H1 (cell line): ENCODE measurements at places on chromosomes 2 and 18.

DNA sequence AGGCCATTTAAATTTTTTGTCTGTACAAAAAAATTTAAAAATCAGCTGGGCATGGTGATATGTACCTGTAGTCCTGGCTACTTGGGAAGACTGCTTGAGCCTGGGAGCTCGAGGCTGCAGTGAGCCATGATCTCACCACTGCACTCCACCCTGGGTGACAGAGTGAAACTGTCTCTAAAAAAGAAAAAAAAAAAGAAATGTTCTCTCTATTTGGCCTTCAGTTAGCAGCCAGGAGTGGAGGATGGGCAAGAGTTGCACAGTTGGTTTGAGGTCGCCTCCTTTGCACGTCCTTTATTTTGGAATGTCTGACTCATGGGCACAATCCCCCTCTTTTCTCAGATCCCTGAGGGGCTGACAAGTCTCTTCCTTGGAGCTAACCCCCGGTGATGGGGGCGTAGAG lies 26.3 kb downstream of the ITM2C start:
- DNase-seq, result no peak

DNA sequence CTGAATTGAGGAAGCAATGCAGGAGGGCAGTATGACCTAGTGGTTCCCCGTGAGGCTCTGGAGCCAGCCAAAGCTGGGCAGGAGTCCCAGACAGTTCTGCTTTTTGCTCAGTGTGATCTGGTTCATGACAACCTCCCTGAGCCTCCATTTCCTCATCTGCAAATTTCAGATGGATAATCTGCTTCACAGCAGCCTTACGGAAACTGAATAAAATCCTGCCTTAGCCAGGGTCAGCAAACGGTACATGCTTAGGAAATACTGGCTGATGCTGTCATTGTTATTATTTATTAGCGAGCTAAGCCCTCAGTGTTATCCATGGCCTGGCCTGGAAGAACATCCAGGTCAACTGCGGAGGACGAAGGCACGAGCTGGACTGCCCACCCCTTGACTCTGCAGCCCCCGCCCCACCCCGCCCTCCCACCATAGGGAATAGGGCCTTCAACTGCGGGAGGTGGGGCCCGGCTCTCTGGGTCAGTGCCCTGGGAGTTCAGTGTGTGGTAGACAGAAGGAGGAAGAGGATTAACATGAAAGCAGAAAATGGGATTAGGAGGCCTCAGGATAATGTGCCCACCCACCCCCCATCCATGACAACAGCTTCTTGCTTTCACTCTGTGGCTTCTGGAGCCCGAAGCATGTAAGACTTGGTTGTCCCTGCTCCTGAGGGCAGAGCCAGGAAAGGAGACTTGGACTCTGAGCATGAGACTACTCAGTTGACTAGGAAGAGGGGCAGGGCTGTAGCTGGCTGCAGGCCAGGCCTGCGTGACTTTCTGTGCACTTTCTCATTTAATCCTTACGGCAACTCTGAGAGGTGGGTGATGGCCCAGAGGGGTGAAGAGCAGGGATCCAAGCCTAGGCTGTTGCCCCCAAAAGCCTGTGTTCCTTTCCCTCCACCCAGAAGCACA lies 13.1 kb downstream of the PKDCC start:
- no peak for DNase-seq

DNA sequence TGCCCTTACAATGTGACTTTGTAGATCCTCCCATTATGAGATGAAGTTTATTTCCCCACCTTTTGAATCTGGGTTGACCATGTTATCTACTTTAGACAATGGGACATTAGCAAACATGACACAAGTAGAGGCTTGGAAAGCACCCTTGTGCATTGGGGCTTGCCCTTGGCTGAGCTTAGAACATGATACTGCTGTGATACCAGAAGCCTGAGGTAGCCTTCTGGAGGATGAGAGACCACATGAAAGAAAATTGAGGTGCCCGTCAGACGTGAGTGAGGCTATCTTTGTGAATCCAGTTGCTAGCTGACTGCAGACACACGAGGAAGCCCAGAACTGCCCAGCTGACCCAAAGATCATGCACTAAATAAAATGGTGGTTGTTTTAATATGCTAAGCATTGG lies 341.2 kb downstream of the CYP26B1 start:
- DNase-seq, result no peak

GRCh38 chr2:142874293-142874814 lies 3.1 kb upstream of the KYNU start:
- DNase-seq, result no peak

DNA sequence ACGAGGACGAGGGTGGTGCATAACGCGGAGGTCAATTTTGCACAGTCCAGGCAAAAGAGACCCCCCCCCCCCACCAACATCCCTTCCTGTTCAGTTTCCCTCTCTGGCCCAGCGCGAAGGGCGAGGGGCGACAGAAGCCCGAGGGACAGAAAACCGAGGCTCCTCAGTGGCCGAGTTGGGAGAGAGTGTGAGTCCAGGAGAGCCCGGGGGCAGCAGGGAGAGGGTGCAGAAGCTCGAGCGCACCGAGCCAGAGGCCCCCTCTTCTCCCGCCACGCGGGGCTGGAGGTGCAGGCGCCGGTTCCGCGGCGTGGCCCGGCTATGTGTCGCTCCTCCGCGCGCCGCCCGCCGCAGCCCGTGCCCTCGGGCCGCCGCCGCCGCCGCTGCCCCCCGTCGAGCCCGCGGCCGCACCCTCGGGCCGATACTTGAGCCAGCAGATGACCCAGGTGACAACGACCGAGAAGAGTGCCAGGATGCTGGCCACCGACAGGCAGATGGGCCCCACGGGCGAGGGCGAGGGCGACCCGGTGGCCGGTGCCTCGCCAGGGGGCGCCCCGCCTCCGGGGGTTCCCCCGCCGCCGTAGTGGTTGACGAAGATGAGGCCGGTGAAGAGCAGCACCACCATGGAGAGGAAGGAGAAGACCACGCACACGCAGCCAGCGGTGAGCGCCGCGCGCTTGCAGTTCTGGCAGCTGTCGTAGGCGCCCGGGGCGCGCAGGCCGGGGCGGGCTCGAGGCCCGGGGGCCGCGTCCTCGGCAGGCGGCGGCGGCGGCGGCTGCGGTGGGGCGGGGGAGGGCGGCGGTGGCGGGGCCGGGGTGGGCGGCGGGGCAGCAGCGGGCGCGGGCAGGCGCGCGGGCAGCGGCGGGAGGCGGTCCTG lies 20.2 kb upstream of the PAX3 start:
- DNase-seq, result no peak

GRCh38 chr18:27662949-27663348 lies 477.8 kb upstream of the CHST9 start:
- DNase-seq, result no peak

- no peak for DNase-seq
Measured at GRCh38 chr2:164706522-164706921, 85.2 kb upstream of the GRB14 start.

DNA sequence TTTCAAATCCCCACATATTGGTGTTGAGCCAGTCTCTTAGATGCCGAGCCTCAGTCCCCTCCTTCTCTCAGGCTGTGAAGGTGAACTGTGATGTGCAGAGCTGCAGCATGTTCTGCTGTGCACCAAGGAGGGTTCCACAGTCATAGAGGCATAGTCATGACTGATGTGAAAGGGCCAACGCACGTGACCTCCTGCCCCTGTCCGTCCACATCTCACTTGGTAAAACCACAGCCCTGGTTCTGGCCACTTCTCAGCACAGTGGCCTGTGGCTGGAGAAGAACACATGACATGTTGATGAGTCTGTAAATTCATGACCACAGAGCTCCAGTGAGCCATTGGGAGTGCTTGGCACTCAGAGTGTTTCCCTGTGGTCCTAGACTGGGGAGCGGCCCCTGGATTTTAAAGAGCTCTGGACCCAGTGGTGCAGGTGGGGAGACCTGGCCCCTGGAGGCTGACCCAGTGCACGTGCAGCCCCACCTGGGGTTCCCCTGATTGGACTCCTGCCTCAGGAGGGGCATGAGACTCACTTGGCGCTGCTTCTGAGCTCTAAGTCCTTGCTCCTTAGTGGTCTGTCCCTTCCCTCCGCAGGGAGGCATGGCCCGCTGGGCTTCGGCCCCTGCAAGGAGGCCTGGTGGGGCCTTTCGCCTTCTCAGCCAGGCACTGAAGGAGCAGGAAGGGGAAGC lies 25.3 kb downstream of the INPP4A start:
- no peak for DNase-seq

DNA sequence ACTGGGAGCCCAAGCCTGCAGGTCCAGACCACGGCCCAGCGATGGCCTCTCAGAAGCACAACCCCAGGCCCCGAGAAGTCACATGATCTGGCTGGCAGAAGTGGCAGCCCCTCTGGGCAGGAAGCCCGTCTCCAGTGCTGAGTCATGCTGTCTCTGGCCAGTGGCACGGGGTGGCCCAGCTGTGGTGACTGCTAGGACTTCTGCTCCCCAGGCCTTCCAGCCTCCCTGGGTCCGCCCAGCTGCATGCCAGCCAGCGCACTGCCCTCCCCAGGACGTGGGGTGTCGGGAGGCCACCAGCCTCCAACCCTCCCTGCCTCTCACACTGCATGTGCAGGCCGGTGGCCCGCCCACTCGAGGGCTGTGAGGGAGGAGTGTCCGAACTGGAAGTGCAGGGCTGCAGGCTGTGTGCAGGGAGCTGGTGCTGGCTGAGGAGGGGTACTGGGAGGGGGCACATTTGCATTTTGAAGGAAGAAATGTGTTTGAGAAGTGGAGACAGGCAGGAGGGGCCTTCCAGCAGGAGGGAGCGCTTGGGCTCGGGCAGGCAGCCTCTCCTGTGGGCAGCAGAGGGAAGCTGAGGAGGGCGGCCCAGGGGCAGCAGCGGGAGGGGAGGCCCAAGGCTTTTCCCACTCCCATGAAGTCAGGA lies 17.0 kb upstream of the HPCAL1 start:
- DNase-seq, result no peak

DNA sequence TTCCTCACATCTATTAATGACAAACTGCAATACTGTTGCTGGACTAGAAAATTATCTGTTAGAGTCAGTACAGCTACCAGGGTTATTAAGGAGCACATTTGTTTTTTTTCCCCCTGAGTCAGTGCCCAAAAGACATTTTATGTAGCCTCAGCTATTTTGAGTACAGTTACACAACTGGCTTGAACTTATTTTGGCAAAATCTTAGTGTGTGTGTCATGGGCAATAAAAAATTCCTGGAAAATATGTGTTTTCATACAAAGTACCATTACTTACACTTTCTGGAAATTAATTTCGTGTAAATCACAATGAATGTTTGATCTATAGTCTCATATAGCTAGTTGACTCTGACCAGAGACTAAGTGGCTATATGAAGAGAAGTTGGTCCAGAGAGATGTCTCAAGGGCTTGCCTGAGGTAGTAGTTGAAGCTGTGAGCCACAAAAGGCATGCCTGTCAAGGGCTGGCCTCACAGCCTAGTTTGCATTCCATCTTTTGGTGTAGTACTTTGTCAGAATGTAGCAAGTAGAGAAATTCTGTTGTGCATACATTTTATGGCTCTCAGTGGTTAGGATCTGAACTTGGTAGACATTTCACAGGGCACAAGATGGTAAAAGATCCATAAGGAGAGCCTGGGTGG lies 283.4 kb downstream of the MTX2 start:
- no peak for DNase-seq

- no peak for DNase-seq
Measured at GRCh38 chr18:48948112-48949049, 2.4 kb downstream of the SMAD7 start.

DNA sequence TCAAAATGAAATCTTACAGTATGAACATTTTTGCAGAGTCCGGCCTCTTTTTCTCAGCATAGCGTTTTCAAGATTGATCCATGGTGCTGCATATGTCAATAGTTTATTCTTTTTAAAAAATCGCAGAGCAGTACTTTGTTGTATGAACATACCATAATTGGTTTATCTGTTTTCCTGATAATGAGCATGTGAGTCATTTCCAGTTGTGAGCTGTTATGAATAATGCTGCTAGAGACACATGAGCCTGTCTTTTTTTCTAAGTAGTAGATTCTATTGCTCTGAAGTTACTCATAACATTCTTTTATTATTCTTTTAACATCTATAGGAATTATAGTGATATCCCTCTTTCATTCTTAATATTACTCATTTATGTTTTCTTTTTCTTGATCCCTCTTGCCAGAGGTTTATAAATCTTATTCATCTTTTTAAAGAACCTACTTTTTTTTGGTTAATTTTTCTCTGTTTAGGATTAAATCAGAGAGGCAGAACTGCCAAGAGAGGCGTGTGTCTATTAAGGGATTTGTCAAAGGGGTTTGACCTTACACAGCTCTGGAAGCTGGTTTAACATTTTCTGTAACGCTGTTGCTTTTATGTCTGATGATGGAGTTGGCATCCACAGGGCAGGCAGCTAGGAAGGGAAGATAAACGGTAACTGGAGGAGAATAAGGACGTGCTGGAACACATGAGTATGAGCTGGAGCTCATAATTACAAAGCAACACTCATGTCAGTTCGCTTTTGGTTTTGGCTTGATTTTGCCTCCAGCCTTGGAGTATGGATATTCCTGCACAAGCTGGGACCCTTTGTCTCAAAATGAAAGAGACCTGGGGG lies 47.4 kb downstream of the MGAT5 start:
- DNase-seq, result no peak

DNA sequence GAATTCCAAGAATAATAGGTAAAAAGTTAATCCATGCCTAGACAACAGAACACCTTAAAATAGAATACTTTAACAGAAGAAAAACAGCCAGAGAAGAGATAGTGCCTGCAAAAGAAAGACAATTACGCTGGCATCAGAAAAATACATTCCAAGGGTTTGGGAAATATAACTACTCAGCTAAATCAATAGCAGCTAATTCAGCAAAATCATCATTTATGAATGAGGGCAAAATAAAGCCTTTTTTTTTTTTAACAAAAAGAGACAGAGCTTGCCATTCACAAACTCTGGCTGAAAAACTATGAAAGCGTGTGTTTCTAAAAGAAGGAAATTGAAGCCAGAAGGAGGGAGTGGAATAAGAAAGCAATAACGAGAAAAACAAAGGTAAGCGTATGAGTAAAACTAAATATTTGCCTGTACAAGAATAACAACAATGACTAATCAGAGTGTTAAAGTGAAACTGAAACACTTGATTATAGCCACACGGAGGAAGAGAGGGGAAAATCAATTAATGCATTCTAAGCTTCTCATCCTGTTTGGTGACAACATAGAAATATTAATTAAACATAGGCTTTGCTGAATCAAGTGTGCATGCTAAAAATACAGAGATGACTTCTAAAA lies 90.2 kb downstream of the EHD3 start:
- no peak for DNase-seq

GRCh38 chr18:28158083-28158581 lies 18.8 kb downstream of the CDH2 start:
- no peak for DNase-seq

- DNase-seq, result no peak
Measured at GRCh38 chr2:104545055-104545454, 308.9 kb upstream of the POU3F3 start.
